ENCODE measurements at places on chromosomes 1 and 21.

- no peak for DNase-seq
Observed at GRCh38 chr1:167121375-167122120, 27.7 kb downstream of the STYXL2 start.

GRCh38 chr21:36698981-36699545 is at the start of gene SIM2:
SIM2 (plus strand) TSS chr21:36699115; CDS start chr21:36699747, 632 bp downstream.
- DNase-seq, result no peak

GRCh38 chr1:214120951-214121350 is 133.2 kb downstream of the PROX1 start:
- no peak for DNase-seq

- DNase-seq, result no peak
Observed at GRCh38 chr21:40719615-40720014, 127.3 kb downstream of the DSCAM start.

- no peak for DNase-seq
Observed at GRCh38 chr1:40317394-40318074, 448 bp upstream of the COL9A2 start.

DNA sequence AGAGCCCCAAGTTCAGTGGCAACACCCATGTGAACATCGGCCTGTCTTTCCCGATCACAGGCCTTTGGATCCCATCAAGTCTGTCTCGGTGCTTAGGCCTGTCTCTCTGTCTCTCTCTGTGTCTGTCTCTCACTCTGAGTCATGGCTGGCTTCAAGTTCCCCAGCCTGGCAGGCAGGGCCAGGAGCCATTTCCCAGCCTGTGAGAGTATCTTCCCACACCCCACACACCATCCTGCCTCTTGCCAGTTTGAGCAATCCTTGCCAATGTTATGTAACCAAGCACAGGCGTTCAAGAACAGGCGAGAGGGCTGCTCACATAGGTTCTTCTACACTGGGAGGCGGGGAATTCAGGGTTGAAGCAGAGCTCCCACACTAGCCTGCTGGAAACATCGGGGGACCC is 70.0 kb upstream of the TMEM51 start:
- DNase-seq, result no peak

- DNase-seq, result no peak
Observed at GRCh38 chr1:221845650-221846371, 103.9 kb upstream of the DUSP10 start.

DNA sequence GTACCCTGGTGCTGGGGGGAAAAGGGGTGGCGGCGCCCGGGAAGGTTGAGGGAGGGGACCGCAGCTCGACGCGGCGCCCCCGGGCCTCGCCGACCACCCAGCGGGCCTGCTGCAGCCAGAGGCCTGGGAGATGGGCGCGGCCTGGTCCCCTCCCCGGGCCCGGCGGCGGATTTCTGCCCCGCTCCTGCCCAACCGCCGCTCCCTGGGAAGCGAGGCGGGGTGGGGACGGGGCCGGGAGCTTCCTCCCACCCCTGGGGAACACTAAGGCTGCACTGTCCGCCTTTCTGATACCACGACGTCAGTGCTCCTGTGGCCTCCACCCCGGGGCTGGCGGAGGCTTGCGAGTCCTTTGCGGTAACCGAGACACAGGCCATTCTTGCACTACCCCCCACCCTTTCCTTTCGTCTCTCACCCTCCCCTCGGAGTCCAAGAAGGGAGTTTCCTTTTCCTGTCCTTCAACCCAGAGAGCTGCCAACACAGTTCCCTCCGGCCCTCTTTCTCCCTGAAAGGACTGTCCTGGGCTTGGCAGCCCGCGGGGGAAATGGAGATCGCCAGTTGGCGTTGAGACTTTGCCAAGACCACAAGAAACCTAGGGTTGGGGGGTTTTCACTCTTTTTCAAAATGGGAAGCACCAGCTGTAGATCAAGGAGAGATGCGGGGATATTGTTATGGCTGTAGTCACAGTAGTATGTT is 742 bp downstream of the SH3GLB1 start:
- DNase-seq, result peak; percentile 40

DNA sequence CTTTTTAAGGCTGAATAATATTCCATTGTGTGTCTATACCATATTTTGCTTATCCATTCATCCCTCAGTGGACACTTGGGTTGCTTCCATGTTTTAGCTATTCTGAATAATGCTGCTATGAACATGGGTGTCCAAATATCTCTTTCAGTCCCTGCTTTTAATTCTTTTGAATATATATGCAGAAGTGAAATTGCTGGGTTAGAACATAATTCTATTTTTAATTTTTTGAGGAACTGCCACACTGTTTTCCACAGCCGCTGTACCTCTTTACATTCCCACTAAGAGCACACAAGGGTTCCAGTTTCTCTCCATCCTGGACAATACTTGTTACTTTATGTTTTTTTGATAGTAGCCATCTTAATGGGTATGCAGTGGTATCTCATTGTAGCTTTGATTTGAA is 65.6 kb downstream of the RIMS3 start:
- no peak for DNase-seq

GRCh38 chr1:152458384-152459185 is 44.5 kb upstream of the CRNN start:
- DNase-seq, result peak; percentile 79

- DNase-seq, result no peak
Observed at GRCh38 chr1:167798952-167799351, 77.2 kb downstream of the MPZL1 start.

GRCh38 chr1:153365696-153366095 is 8.0 kb downstream of the S100A9 start:
- no peak for DNase-seq

DNA sequence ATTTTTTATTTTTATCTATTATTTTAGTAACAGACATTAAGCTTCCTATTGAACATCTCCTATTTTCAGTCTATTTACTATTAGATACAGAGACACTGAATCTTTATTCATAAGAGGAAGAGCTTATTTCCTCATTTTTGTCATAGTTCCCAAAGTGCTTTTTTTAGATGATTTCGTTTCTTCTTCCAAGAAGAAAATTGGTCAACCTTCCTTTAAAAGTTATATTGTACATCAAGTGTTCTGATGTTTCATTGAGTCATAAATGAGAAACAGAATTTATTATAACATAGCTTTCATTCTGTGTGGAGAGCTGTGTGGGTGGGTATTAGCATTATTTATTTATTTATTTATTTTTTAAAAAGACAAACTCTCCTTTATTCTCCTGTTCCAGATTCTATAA is 50.6 kb upstream of the BACH1 start:
- no peak for DNase-seq

DNA sequence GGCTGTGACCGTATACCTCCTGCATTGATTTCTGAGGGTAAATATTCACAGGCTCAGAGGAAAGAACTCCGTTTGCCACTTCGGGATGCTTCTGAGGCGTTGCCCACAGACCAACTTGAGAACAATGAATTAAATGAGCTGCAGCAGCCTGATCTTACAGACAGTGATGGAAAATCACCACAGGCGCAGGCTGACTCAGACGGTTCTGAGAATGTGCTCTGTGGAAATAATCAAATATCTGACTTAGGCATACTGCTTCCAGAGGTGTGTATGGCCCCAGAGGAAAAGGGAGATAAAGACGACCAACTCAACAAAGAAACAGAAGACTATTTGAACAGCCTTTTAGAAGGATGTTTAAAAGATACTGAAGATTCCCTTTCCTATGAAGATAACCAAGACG is 76.7 kb upstream of the SCCPDH start:
- DNase-seq, result no peak

DNA sequence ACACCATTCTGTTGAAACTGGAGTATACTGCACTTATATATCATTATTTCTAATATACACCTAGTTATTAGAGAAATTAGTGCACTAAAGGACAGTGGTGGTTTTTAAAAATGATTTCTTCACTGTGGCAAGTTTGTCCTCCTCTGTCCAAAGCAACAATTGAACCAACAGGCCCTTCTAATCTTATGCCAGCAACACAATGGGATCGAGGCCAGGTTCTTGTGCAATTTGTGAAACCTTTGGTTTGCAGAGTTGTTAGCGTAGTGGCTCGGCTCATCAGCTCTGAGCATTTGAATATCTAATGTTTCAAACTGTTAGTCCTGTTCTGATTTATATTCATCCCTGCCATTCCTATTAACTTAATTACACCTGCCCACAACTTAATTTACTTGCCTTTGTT is 9.9 kb upstream of the LRRC39 start:
- no peak for DNase-seq

DNA sequence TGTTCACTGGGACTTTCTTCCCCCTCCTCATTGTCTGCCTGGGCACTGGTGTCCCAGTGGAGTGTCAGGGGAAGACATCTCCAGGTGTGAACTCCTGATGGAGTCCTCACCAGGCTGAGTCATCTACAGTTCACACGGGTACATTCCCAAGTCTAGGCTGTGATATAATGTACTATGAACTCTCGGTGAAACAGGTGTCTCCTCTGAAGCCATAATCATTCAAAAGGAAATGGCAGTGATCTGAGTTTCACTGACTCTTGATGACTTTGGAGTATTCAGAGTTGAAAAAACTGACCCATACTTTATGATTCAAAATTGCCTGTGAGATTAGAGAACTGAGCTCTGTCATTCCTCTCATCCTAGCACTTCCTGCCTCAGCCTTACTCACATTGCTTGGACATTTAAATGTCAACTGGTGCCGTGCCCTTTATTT is 9.1 kb downstream of the LAMC2 start:
- DNase-seq, result no peak

GRCh38 chr1:30675761-30676160 is 47.6 kb downstream of the MATN1 start:
- no peak for DNase-seq

- DNase-seq, result no peak
Observed at GRCh38 chr1:183926983-183927382, 110.5 kb downstream of the COLGALT2 start.

DNA sequence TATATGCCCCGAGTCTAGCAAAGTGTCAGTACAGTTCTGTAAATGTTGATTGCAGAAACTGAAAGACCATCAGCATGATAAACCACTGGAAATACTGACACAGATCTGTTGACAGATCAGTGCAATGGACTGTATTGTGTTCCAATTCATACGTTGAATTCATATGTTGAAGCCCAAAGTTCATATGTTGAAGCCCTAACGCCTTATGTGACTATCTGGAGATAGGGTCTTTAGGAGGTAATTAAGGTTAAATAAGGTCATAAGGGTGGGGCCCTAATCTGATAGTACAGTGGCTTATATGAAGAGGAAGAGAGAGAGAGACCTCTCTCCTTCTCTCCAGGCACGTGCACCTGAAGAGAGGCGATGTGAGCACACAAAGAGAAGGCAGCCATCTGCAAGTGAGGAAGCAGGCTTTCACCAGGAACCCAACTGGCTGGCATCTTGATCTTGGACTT is 144.7 kb downstream of the MRPL39 start:
- DNase-seq, result no peak

DNA sequence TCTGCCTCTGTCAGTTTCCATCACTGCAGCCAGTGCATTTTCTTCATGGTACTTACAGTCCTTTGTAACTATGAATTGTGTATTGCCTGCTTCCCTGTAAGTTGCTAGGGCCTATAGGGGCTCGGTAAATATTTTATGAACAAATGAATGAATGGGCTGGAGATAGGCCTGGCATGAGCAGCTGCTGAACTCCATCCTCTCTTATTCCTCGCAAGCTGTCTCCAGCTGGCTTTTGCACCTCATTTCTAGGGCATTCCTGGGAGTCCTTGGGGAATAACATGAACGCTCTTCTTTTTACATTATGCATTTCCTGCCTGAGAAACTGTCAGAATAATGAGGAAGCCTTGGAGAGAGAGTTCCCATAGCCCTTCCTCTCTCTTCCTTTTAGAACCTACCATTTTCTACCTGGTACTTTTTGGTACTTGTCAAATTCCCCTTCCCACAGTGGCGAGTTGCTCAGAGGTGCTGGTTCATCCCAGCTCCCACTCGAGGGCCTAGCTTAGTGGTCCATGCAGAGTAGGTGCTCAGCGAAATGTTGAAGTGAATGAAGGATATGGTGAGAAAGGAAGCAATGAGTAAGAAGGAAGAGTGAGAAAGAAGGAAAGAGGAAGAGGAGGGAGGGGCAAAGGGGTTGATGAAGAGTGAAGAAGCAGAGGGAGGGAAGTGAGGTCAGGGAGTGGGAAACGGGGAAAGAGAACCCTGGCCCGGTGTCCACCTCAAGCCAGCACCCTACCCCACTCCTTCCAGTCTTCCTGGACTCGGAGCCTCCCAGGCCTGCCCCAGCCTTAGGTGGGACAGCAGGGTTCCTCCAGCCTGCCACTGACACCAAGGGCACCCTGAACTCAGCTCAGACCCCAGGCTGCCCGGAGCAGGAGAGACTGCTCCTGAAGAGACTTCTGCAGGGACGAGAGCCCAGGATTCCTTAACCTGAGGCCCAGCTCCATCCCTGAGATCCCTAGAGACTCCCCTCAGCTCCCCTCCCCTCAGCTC is 29.6 kb downstream of the KCNC4 start:
- no peak for DNase-seq

- DNase-seq, result no peak
Observed at GRCh38 chr21:18529254-18529653, 125.7 kb upstream of the TMPRSS15 start.

GRCh38 chr1:38558500-38559445 is 300.8 kb downstream of the RRAGC start:
- DNase-seq, result no peak

DNA sequence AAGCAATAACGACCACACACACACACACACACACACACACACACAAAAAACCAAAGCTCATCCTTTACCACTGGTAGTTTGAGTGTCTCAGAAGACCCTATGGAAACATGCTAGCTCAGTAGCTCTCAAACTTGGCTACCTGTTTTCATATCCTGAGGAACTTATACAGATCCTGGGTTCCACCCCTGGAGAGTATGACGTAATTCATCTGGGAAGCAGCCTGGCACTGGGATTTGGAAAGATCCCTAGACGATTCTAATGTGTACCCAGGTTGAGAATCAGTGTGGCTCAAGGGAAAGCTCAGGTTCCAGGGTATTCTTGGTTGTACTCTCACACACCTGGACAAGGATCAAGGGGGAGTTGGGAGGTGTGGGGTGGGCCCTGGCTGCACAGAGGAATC is 85.9 kb downstream of the SELENOF start:
- DNase-seq, result no peak

DNA sequence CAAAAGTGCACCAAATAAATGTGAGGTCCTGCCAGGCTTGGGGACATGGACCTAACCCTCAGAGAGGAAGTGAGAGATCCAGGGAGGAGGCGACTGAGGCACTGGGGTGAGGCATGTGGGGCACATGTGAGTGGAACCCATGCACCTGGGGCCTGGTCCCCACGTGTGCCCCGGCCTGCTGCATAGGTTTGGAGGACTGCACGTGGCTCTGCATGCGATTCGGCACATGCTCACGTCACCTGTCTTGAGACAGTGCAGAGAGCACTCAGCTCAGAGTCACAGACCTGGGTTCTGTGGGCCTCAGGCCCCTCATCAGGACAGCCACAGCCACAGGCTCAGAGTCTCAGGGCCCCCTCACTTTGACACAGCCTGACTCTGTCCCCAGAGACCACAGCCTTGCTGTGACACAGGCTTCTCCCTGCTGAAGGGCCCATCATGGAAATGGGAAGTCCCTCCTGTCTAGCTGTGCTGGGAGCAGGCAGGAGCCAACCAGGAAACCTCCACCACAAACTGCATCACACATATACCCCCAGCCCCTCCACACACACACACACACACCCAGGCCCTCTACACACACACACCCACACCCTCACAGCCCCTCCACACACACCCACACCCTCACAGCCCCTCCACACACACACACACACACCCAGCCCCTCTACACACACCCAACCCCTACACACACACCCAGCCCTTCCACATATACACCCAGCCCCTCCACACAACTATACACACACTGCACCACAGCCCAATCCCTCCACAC is 48.2 kb downstream of the SLC9A1 start:
- DNase-seq, result no peak

Data from CD4-positive, alpha-beta memory T cell (primary cell).